ENCODE measurements at places on chromosomes 1 and 21.
A peak's percentile ranks its signal among the peaks of the same experiment; 100 is the strongest.

- no peak for DNase-seq
These were observed 68.7 kb downstream of the AJAP1 start for GRCh38 chr1:4723106-4723505.

DNA sequence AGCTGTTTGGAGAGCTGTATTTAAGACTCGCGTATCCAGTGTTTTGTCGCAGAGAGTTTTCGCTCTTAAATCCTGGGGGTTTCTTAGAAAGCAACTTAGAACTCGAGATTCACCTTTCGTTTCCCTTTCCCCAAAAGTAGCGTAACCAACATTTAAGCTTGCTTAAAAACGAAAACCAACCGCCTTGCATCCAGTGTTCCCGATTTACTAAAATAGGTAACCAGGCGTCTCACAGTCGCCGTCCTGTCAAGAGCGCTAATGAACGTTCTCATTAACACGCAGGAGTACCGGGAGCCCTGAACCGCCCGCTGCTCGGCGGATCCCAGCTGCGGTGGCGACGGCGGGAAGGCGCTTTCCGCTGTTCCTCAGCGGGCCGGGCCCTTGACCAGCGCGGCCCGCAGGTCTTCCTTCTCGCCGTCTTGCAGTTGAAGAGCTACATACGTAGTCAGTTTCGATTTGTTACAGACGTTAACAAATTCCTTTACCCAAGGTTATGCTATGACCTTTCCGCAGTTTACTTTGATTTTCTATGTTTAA is 1.9 kb downstream of the OLIG1 start:
- no peak for DNase-seq

- DNase-seq: no peak
These were observed 993.0 kb upstream of the PRMT6 start for GRCh38 chr1:106063510-106063909.

GRCh38 chr1:222168621-222169020 is 379.3 kb downstream of the HHIPL2 start:
- DNase-seq: no peak

GRCh38 chr1:8679395-8679800 is 138.0 kb downstream of the RERE start:
- DNase-seq: no peak

GRCh38 chr1:47190857-47191256 is 1.0 kb upstream of the PDZK1IP1 start:
- no peak for DNase-seq

GRCh38 chr1:66732407-66733166 is 19.7 kb upstream of the DYNLT5 start:
- DNase-seq: no peak

- DNase-seq: no peak
These were observed 79.5 kb downstream of the CLSTN1 start for GRCh38 chr1:9744106-9744799.

GRCh38 chr21:35811191-35811806 is 249.0 kb downstream of the SETD4 start:
- DNase-seq: no peak

GRCh38 chr1:211474451-211474850 is 17.5 kb downstream of the RD3 start:
- peak; percentile 44 for DNase-seq

DNA sequence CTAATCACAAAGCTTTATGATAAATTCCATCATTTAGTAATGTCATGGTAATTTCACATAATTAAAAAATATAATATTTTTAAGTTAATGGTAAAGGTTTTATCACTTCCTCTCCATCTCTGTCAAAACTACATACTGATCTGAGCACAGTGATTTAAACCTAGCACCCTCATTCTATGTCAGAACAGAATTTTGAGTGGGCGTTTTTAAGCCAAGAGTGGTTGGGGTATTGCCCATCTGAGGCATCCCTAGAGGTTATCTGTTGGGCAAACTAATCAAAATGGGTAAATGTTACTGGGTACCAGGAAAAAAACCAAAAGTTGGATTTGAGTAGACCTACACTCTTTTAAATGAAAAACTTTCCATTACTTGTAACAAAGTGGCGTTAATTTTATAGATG is 100.7 kb upstream of the GFI1 start:
- no peak for DNase-seq

GRCh38 chr1:3009021-3009420 is 12.2 kb upstream of the ACTRT2 start:
- DNase-seq: no peak

GRCh38 chr1:51901151-51901550 is 22.6 kb upstream of the NRDC start:
- DNase-seq: no peak

DNA sequence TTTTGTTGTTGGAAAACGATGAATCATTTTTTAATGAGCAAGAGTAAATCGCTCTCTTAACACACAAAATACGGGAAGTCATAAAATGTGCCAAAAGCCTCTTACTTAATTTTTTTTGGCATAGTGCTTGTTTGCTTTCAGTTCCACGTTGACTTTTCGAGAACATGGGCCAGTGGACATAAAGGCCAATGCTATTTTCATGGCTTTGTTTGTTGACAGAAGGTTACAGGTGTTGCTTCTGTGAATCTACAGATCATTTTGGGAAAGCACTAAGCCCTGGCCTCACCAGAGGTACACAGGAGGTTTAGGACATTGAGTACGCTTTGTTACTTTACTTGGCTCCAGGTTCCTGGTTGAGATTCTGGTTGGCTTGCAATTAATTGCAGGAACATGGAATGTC is 199.4 kb upstream of the HMCN1 start:
- peak; percentile 8 for DNase-seq

DNA sequence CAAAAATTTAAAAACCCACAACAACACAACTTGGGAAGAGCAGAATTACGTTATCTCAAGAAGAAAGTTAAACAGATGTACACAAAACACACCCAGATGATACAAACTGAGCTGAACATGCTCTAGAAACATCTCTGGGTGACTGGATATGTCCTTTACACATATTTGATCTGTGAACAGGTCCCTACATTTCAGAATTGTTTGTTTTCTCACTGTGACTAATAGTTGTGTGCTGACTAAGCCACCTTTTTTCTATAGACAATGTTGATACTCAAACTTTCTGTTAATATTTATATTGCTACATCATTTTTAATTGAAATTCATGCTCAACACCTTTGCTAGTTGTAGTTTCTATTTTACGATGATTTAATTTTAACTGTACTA is 1.0 kb upstream of the F11R start:
- no peak for DNase-seq

DNA sequence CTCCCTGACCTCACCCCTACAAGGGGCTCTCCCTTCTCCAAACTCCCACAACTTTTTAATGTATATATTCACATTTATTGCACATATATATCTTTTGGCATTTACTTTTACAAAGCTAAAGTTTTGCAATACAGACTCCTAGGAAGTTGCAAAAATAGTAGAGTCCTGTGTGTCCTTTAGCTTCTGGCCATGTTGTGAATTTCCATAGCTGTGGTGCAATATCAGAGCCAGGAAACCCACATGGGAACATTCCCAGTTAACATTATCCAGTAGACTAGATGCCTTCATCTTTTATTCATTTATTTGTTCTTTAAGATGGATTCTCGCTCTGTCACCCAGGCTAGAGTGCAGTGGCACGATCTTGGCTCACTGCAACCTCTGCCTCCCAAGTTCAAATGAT is 343.0 kb downstream of the PCP4 start:
- no peak for DNase-seq

DNA sequence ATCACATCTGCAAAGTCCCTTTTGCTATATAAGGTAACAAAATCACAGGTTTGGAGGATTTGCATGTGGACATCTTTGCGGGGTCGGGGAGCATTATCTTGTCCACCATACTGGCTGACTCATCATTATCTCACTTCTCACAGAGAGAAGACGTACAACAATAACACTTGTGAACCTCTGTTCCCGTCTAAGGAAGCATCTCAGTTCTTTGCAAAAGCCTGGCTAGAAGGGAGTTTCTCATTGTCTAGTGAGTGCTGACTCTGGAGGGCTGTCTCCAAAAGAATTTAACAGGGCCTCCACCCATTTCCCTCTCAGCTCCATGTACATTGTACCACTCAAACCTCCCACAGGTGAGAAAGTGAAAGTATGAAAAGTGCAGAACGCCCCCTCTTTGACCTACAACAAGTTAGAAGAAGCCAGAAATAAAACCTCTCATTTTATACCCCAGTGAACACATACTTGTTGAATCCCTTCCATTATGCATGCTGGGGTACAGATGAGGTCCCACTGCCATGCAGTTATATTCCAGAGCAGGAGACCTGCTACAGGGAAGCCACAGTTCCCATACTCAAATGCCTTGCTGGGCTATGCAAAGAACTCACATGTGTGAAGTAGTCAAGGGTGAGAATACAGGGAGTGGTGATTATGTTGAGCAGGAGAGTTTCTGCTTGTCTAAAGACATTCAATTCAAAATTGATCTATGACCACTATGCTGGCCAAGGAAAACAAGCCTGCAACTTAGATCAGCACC is 121.7 kb upstream of the PRDX6 start:
- no peak for DNase-seq

- DNase-seq: no peak
These were observed 11.4 kb upstream of the CCSAP start for GRCh38 chr1:229354226-229354625.

Data from NCI-H1694 (cell line).